ENCODE measurements at places on chromosomes 3 and 15.

DNA sequence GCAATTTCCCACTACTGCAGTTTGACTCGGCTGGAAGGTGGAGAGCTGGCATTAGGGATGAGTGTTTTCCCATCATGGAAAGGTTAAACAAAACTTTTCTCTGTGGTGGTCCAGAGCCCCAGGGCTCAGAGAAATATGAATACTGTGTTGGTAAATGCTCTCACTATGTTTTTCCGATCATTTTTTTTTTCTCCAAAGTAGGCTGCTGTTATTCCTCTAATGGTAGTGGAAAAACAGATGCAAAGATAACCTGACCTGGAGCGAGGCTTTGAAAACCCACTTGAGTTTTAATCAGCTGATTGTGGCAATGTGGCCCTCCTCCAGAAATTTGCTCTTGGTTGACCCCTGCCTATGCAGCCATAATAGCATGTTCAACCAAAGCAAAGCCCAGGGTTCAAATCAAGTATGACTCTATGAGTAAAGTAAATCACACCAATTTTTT lies 320.8 kb upstream of the CTNNB1 start:
- no peak for DNase-seq

- DNase-seq = no peak
Measured at GRCh38 chr3:136783708-136784191, 31.6 kb upstream of the STAG1 start.

GRCh38 chr3:32872487-32873382 lies 54.9 kb downstream of the TRIM71 start:
- no peak for DNase-seq

- DNase-seq = no peak
Measured at GRCh38 chr3:106438887-106439286, 570.1 kb upstream of the CBLB start.

DNA sequence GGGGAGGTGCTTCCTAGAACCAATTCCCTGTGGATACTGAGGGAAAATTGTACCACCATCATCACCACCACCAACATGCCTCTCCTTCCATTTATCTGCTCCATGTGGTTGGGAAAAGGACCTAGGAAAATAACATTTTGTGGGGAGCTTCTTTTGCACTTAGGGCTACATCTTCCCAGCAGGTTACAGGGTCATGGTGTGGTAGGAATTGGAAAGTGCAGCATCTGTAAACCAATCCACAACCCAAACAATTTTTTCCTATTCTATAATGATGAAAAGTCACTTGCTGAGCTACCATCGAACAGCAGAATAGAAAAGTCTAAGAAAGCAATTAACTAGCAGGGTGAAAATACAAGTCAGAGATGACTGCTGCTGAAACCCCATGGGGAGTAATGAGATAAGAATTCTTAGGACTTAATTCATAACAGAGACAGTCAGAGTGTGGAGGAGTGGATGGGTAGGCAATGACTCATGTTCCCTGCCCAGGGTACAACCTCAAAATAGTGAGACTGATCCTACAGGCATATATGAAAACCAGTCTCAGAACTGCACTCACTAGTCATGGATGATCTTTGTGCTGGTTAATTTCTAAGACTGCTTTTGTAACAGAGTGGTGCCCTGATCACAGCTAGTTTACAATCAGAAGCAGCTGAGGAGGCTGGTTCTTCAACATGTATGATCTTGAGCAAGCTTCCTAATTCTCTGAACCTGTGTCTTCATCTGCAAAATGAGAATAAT lies 38.1 kb upstream of the LEKR1 start:
- peak; percentile 77 for DNase-seq

DNA sequence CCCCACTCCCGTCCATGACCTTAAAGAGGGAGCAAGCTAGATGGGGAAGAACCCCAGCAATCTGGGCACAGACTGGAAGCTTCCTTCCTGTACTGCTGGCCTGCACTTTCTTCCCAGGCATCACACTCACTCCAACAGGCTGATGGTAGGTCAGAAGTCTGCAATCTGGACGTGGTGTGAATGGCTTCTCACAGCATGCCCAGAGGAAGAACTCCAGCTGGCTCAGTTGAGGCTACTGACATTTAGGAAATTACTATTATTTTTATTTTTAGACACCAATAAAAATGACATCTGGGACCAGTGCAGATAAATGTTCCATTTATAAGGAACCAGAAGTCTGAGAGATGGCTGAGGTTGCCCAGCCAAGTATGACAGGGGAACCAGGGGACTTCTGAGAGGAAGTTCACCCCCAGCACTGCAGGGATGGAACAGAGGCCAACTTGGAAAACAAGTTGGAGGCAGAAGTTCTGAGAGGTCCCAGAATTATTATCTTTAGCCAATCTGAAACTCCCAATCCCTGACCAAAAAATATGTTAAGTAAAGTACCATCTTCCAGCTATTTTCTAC lies 163.8 kb upstream of the CTNNB1 start:
- DNase-seq = no peak

DNA sequence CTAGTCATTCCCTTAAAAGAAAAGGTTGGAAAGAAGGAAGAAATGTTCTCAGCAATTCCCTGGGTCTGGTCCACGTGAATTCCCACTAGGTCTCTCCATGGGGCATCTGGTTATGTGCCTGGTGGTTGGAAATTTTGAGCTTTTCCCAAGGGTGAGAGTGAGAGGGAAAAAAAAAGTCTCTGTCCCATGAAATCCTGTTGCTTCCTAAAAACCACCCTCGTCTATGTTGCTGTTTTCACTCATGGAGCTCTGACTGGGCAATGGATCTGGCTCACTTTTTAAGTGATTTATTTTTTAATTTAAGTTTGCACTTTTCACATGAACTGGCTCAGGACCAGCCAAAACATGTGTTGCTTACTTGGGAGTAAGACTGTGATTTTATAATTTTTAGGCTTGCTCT lies 190.1 kb downstream of the CHST2 start:
- DNase-seq = no peak

- peak; percentile 49 for DNase-seq
Measured at GRCh38 chr3:53196575-53197407, 35.8 kb downstream of the PRKCD start.

- DNase-seq = no peak
Measured at GRCh38 chr15:70947351-70948335, 55.0 kb downstream of the LRRC49 start.

DNA sequence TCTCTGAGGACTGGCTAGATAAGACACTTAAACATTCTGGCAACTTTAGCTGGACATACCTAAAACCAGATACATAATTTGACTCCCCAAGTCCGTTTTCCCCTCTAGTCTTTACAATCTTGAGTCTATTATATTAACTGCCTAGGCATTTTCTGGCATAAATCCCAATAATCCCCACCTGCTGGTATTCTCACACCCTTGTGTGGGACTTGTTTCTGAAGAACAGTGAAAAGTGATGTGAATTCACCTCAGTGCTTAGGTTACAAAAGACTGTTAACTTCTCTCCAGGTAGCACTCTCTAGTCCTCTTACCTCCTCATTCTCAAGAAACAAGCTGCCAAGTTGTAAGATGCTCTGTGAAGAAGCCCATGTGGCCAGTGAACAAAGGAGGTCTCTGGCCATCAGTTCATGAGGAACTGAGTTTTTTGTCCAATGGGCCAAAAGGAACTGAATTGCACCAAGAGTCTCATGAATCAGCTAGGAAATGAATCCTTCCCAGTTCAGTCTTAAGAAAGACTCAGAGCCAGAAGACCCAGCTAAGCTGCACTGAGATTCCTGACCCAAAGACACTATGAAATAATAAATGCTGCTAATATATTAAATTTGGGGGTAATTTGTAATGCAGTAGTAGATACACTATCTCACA lies 4.1 kb downstream of the OSBPL11 start:
- no peak for DNase-seq

DNA sequence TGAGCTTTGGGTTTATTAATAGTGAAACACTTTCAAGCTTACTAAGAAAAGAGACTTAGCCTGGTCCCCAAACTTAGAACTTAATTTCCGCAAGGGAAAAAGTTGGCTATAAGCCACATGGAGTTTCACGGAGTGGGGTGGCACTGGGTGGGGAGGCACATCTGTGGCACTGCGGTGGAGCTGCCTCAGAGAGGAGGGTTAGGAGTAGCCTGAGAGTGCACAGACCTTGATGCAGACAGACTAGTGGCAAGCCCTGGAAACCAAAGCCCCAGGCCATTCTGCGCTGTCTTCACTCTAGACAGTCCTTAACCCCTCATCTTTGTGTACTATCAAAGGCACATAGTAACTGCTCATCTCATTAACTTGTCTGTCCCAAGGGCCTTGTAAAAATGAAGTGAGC lies 22.0 kb downstream of the CXCR6 start:
- DNase-seq = no peak

DNA sequence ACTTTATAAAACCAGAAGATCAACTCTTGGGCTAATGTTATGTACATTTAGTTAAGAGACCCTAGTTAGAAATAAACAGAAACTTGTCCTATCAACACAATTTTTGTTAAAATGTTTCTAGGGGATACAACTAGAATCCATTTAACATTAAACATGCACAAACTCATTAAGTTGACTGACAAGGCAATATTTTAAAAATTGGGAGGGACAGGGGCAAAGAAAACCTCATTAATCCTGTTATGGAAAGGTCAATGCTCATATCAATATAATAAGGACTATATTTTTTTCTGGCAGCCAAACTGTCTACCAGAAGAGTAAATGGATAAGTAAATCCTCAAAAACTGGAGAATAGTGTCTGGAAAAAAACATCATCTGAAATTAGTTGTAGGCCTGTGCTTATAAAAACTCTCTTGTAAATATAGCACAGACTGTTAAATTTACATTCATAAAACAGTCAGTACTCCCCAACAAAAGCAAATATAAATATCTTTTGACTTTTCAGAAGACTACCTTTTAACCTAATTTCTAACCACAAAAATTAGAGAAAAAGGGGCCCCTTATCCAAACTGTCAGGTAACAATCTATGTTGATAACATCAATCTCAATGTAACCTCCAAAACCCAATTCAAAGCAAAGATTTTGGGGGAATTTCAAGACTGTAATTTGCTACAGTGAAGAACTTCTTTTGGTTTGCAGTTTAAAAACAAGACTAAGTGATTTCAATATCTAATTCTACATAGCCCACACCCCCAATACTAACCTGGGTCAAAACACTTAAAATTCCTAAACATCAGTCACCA lies 4.2 kb downstream of the TRA2B start:
- DNase-seq = no peak

- DNase-seq = no peak
Measured at GRCh38 chr3:159775372-159775961, 213.2 kb upstream of the IL12A start.

DNA sequence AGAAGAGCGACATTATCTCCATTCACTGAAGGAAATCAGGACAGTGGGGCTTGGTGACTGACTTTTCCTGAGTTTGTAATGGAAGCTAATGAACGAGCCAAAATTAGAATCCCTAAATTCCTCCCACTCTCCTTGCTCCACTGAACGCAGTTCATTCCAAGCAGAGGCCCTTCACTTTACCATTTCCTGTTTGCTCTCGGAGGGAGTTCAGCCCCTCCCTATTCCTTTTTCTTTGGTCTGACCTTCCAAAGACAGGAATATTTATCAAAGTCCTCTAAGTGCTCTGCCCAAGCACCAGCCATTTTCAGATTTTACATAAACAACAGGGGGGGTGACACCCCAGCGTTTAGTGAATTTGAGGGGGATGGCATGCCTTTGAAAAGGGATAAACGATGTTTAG lies 24.0 kb upstream of the PTPRG start:
- DNase-seq = no peak

- no peak for DNase-seq
Measured at GRCh38 chr3:30646961-30647752, 40.8 kb downstream of the TGFBR2 start.

DNA sequence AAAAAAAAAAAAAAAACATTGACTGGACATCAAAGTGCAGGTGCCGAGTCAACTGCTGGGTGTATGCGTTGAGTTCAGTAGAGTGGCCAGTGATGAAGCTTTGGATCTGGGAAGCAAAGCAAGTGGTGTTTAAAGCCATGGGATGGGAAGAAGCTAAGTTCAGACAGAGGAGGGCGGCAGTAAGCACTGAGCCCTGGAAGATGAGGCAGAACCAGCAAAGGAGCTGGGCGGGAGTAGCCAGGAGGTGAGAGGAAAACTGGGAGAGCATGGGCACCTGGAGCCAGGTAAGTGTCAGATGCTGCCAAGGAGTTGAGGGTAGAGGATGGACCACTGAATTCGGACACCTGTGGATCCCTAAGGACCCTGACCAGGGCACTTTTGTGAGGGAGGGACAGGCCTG lies 11.4 kb upstream of the GNAI2 start:
- DNase-seq = no peak

- no peak for DNase-seq
Measured at GRCh38 chr3:110779581-110779980, 292.0 kb upstream of the NECTIN3 start.

DNA sequence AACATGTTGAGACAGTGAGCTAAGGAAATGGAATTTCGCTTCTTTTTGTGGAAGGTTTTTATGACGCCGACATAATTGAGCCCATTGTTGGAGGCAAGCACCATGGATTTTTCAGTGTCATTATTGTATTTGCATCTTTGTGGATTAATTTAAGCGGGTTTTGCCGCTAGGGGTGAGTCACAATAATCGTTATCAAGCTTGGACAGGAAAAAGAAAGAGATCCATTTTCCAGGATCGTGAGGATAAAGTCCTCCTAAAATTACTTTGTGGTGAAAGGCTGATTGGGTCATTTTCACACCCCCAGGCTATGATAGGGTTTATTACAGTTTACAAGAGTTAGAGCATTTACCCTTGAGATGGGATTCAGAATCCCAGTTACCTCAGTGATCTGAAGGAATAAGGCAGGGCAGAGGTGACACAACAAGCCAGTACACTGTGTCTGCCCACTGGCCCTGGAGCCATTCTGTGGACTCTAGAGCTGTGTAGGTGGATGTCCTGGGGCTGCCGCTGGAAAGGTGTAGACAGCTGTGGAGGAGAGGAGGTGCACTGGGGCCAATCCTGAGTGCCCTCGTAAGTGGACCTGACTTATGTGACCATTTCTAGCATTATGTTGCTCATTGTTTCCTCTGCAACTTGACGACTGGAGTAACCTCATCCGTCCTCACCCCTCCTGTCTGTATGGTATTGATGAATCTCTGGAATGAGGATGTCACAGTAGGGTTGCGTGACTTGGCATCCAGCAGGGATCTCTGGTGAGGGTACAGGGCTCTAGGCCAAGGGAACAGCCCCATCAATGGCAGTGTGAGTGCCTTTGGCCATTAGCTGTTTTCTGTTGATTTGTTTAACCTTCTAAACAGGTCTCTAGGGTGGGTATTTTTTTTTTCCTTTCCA lies 370.1 kb downstream of the LRTM1 start:
- DNase-seq = no peak

GRCh38 chr15:76118767-76119166 lies 59.0 kb downstream of the TMEM266 start:
- no peak for DNase-seq

- DNase-seq = no peak
Measured at GRCh38 chr3:173753593-173753992, 356.0 kb downstream of the NLGN1 start.

- no peak for DNase-seq
Measured at GRCh38 chr15:56734013-56734635, 815 bp upstream of the ZNF280D start.

DNA sequence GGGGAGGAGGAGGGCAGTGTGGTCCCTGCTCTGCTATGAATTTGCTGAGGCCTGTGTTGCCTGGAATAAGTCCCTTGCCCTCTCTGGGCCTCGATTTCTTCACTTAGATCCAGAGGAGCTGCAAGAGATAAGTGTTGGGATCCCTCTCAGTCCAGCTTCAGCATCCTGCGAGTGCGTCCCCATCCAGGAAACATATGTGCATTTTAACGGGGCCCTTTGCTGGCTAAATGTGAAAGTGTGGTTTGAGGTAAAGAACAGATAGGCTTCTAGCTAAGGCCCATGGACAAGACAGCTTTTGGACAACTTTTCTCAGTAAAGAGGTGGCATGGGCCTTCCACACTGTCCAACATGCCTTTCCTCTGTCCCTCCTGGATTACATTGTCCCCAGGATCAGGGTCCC lies 26.5 kb downstream of the RPLP1 start:
- no peak for DNase-seq
